Daoy (cell line): ENCODE measurements at places on chromosomes 4 and X.

- DNase-seq: no peak
Observed at GRCh38 chr4:83317671-83318070, 17.0 kb downstream of the HPSE start.

GRCh38 chr4:140753329-140753728, 2.9 kb downstream of the TBC1D9 start:
- DNase-seq: no peak

GRCh38 chrX:7219153-7219705, 71.3 kb upstream of the PUDP start:
- DNase-seq: no peak

DNA sequence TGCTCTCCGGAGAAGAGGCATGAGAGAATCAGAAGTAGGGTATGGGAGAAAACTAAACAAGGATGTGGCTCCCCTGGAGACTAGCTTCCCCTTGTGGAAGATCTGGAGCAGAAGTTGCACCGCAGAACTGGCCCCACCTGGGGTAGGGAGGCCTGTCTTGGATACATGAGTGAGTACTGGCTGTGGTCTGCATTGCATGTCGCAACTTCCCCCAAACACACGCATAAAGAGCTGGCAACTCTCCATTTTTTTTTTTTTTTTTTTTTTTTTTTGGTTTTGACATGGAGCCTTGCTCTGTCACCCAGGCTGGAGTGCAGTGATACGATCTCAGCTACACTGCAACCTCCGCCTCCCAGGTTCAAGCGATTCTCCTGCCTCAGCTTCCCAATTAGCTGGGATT, 119.9 kb downstream of the EGF start:
- DNase-seq: no peak

GRCh38 chrX:3666975-3667374, 46.5 kb downstream of the PRKX start:
- no peak for DNase-seq
